ENCODE measurements at places on chromosomes 13 and 19.

DNA sequence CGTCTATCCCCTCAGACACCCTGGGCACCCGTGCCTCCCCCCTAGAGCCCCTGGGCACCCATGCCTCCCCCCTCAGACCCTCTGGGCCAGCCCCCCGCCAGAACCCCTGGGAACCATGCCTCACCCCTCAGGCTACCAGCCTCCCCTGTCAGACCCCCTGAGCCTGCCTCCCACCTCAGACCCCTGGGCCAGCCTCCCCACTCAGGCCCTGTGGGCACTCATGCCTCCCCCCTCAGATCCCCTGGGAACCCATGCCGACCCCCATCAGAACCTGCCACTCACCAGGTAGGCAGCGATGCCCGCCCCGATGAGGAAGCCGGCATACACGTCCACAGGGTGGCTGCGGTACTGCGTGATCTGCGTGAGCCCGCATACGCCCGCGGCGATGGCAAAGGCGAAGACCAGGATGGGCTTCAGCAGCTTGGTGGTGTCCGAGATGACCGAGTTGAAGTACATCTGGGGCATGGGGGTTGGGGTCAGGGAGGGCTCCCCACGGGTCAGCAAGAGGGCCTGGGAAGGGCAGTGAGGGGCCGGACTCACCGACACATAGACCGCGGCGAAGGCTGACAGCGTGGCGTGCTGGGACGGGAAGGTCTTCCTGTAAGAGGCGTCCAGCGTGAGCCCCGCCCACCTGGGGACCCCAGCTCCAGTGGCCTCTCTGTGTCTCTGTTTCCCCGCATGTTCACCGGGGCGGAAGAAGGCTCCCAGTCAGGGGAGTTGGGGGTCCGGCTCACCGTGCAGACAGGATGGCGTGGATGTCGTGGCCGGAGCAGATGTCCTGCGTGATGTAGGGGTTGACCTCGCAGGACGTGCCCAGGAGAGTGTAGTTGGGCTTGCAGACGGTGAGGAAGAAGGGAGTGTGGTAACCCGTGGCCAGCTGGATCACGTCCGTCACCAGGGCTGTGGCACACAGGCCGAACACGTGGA lies 7.3 kb downstream of the PLPPR3 start:
- DNase-seq = no peak

DNA sequence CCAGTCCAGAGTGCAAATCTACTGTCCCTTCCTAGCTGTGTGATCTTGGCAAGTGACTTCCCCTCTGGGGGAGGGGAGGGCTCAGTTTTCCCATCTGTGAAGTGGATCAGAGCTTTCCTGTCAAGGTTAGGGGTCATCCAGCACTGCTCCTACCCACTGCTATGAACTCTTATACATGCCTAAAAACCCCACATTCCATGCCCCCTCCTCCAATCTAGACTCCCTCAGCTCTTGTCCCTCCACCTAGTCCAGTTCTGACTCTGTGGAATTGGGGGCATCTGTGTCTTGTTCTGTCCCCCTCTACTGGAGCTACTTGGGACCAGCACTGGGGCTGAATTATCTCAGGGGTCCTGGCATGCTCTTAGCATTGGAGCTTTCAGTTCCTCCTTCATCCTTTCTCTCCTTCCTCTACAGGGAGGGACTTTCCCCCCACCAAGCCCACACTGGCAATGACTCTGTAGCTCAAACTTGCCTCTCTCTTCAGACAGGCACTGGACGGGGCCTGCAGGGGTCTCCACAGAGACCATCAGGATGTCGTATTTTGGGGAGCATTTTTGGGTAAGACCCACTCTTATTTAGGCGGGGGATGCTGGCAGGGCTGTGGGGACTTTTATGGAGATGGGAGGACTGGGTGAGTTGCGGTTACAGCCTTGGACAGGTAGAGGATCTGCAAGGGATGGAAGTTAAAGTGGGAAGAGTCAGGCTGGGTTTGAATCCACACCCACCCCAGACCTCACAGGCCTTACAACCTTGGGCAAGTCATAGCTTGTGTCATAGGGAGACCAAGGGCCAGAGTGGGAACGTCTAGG lies 3.6 kb downstream of the FCHO1 start:
- no peak for DNase-seq

GRCh38 chr19:7391218-7391670 lies 42.5 kb downstream of the ARHGEF18 start:
- DNase-seq = no peak

- DNase-seq = no peak
These were observed 41.0 kb downstream of the AKAP11 start for GRCh38 chr13:42312817-42313431.

DNA sequence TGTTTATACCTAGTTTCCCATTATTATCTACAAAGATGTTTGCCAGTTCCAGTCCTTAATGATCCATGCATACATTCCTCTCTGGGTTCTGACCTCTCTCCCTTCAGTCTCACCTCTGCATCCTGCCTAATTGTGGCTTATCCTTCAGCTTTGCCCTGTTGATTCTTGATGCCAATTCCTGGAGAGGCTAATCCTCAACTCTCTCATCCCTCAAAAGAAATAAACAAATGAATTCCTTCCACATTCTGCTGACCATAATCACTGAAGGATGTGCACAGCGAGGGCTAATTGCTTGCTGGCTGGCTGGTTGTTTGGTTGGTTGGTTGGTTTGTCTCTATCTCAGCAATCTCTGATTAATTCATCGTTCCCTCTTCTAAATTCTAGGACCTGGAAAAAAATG lies 113.8 kb downstream of the IRS2 start:
- DNase-seq = no peak

- DNase-seq = no peak
These were observed 97.0 kb downstream of the ABCC4 start for GRCh38 chr13:95204231-95204765.

DNA sequence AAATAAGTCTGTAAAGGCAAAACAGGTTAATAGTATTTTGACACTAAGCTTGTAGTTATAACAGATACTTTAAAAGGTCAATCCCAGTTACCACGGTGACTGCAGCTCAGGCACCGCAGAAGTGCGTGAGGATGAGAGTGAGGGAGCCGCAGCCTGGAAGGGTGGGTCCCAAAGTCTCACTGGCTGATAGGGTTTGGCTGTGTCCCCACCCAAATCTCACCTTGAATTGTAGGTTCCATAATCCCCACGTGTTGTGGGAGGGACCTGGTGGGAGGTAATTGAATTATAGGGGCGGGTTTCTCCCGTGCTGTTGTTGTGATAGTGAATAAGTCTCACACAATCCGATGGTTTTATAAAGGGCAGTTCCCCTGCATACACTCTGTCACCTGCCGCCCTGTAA lies 40.0 kb upstream of the GAS6 start:
- no peak for DNase-seq

DNA sequence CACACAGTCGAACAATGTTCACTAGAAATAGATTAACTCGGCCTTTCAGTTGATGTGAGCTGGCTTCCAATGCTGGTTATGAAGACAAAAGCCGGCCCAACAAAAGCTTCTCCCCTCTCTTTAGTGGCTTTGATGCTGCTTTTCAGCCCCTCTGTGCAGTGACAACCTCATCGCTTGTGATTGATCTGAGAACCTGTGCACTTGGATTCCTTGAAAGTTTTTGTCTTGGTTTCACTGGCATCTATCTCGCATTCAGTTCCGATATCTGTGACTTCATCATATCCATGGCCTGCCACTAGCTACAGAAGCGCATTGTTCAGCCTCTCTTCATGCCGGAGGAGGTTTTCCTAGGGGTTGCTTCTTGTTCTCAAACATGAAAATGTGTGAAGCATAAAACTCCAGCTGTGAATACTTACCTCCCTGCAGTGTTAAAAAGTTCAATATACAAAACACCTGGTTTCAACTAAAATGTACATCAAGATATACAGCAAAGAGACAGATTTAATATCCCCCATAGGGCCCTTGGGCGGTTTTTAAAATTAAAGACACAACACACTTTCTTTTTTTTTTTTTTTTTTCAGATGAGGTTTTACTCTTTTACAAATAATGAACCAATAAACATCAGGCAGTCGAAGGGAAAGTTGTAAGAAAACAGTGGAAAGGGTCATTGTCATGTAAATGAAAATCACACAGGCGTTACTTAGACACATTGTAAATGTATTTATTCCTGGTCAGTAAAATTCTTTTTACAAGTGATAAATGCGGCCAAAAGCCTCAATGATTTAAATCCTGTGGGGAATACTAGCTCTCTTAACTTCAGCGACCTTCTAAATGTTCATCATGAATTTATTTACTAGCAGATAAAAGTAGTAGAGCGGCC lies 1252.8 kb downstream of the EFNB2 start:
- DNase-seq = no peak

DNA sequence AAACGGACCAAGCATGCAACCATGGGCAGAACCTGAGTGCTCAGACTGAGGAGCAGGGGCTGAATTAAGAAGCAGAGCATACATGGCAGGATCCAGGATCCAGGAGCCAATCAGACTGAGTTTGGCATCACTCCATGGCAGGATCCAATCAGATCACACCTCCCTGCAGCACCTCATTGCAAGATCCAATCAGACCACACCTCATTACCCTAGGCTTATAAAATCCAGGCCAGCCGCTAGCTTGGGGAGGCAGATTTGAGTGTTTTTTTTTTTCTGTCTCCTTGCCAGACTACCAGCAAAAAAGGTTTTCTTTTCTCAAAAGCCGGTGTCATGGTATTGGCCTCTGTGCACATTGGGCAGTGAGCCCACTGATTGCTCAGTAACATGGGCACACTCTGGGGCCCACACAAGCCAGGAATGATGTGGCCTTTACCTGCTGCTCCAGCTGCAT lies 127.9 kb upstream of the GJB6 start:
- no peak for DNase-seq

GRCh38 chr13:109577191-109577700 lies 209.1 kb downstream of the IRS2 start:
- DNase-seq = no peak

- no peak for DNase-seq
These were observed 128.3 kb downstream of the KLF5 start for GRCh38 chr13:73187106-73187505.

- DNase-seq = no peak
These were observed 556.2 kb downstream of the KCTD12 start for GRCh38 chr13:76329866-76330580.

DNA sequence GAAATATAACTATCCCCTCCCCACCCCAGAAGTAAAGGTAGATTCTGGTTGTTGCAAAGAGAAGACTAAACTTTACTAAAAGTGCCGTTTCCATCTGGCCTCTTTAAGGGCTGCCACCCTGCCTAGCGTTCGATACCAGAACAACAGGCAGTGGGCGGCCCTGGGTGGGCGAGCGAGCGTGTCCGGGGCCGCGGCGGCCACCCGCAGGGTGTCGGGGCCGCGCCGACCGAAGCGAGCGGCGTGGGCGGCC lies 2.6 kb downstream of the FGF9 start:
- DNase-seq = no peak

GRCh38 chr19:17244618-17245534 lies 843 bp downstream of the NR2F6 start:
- no peak for DNase-seq

DNA sequence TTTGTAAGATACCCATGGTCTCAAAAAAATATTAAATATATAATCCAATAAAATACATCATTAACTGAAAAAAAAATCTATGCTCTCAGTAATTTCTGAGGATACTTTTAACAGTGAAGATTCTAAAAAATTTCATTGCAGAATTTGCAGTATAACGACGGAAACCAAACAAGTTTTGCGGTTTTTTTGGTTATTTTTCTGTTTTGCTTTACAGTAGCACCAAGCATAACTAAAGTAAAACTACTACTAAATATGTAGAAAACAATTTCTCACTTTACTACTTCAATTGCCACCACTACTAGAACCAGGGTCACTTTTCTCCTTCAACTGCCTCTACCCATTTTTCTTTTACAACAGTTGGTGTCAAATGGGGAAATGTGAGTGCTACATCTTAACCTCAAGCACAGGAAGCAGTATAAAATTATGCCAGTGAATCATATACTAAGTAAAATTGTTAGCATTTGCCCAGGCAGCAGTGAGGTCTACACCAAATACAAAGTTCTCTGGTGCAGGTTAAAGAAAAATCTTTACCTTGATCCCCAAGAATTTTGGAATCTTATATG lies 24.1 kb downstream of the MICU2 start:
- no peak for DNase-seq

All from activated CD4-positive, alpha-beta T cell treated with anti-CD3 and anti-CD28 coated beads, Interleukin-2, amount 50 U/mL, for 24 hours (primary cell).